ENCODE measurements at places on chromosomes 12 and 14.

DNA sequence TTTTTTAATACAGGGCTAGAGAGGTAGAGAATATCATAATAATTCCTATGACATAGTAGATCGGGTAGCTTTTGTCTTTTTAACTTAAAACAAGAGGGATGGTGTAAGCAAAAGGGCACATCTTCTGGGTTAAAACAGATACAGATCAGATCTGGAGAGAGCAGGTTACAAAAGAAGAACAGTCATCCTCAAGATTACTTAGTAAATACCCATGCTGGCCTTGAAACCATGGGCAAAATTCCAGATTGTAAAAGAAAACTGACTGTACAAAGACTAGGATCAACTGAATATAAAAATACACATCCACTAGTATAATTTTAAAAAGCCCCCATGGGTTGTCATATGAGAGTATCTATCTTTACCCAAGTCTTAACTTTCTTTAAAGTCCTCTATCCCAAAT, 76.7 kb downstream of the MED13L start:
- no peak for DNase-seq

DNA sequence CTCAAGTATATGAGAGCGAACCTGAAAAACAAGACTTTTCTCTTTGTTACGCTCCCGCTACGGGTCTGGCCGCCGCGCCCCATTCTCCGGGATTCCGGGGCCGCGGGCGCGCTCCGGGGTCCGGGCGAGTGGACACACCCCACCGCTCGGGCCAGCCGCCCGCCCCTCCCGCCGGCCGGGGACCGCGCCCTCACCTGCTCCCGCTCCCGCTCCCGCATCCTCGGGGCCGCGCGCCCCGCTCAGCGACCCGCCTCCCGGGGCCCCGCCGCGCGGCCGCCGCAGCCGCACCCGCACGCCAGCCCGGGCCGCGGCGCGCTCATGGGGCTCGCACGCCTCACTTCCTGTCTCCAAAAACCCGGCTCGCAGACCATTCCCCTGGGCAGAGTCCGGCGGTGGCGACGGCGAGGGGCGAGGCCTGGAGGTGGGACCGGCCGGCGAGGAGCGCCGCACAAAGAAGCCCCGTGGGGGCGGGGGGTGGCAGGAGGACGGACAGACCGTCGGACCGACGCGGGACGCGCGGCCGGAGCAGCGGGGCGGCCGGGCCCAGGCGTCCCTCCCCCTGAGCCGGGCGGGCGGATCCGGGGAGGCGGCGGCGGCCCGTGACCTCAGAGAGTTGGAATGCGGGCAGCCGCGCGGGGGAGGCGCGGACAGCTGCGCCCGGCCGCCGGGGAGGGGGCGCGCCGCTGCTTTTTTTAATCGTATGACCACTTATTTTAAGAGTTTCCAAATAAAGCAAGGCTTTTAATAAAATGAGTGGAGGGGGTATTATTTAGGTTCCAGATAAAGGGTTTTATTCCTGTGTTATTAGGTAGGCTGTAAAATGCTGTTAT, at the start of gene PTPN21:
Gene PTPN21 (minus strand): TSS at position 551 of the 830 bp plus-strand sequence. CDS start 4,590 bp downstream, outside the sequence.
- DNase-seq, result no peak

DNA sequence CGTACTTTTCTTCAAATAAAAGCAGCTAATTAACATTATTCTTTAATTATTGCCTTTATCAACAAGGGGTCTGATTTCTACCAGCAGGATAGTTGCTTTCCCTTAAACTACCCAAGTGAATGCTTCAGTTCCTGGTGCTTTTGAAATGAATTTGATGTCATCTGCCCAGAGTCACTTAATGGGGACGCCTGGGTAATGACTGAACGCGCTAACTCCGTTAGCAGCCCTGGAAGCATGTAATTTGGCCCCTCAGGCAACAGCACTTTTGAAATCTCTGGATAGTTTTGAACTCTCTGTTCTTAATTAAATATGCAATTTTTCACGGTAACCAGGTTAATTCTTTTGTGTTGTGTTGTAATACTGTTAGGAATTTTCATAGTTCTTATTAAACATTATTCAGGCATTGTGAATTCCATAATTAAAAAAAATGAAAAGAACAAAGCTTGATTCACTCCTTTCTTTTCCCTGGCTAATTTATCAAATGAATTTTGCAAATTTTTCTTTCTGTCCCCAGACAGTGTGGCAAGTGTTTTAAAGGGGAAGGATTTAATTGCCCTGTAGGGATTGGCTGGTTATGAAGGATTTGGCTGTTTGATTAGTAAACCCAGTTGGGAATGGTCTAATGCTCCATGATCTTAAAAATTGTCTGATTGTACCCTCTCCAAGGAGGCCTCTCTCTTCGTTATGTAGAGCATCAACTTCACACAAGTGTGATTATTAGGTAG, 137.5 kb upstream of the MYL2 start:
- DNase-seq, result no peak

DNA sequence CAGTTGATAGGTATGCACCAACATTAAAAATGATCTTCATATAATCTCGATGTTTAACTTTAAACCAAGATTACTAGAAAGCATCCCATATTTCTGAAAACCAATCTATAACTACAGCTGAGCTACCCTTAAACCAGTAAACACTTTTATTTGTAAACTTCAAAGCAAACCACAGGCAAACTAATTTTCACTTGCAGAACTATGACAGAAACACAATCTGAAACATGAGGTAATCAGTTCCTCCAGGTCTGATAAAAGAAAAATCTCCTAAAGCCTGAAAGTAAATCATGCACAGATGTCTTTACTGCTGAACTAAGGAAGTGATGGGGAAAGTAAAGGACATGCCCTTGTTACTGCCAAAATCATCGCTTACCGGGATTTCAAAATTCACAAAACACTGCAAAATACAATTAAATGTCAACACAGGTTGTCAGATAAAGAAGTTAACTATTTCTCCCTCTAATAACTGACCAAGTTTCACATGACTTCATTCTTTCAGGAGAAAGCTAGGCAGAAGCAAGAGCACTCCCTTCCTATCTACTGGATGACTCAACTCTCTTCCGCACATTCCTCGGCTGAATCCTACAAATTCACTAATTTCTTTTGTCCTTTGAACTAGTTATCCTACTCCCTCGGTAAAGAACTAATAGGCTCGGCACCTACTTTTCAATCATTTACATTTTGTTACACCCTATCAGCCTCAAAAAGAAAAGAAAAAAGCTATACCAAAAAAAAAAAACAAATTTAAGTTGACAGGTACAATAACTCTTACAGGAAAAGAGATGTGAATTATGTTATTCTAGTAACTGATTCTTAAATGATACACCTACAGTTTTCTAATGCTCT, 1.4 kb downstream of the EEA1 start:
- DNase-seq, result no peak

DNA sequence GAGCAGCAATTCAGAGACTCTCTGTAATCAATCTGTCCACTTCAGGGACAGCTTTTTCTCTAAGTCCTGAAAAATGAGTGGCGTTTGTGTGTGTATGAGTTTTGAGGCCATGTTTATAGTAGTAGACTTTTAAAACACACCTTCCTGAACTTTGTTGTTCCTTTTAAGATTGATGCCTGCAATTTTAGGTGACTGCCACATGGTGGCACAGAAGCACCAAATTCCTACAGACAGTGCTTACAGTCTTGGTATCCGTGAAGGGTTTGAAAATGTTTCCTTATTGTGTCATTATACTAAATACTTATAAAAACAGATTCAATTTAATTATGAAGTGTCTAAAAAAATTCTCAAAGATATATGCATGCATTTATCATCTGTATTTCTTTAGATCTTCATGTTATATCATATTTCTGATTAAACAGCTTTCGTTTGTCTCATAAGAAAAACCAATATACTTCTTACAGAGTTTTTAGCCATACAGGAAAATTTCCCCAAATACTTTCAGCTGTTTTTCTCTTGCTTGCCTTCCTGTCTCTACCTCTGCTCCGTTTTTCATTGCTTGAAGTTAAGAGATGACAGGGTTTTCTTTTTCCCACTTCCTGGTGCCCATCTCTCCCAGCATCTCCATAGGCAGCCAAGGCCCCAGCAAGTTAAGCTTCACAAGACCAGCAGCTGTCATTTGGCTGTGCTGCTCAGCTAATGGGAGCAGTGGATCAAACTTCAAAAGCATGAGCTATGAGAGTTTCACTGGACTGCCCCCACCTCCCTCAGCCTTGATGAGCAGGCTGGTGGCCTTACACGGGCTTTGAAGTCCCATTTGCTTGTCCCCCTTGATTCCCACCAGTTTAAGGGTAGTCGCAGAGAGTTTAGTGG, 259.6 kb downstream of the AKAP6 start:
- DNase-seq, result no peak

GRCh38 chr12:63415357-63415756, 252.9 kb downstream of the DPY19L2 start:
- no peak for DNase-seq

DNA sequence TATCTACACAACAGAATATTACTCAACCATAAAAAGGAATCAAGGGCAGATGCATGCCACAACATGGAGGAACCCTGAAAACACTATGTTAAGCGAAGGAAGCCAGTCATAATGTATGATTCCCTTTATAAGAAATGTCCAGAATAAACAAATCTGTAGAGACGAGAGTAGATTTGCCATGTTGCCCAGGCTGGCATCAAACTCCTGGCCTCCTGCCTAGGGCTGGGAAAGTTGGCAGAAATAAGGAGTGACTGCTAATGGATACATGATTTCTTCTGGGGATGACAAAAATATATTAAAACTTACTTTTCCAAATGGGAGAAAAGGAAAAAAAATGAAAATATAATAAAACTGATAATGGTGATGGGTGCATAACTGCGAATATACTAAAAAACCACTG, 10.9 kb downstream of the CLIP1 start:
- DNase-seq, result no peak

DNA sequence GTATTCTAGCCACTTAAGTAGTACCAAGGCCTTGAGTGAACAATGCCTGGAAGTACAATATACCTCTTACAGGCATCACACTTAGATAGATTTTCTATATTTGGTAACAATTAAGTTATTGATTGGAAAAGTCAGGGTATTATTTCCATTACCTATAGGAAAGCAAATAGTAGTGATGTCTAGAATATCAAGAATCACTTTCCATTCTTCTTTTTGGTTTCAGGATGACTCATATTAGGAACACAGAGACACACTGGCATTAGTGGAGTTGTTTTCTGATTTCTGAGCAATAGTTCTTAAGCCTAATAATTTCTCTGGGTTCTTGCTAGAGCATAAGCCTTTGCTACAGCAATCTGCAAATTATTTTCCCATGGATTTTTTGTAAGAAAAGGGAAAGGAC, 1640.0 kb upstream of the SEL1L start:
- DNase-seq, result no peak

DNA sequence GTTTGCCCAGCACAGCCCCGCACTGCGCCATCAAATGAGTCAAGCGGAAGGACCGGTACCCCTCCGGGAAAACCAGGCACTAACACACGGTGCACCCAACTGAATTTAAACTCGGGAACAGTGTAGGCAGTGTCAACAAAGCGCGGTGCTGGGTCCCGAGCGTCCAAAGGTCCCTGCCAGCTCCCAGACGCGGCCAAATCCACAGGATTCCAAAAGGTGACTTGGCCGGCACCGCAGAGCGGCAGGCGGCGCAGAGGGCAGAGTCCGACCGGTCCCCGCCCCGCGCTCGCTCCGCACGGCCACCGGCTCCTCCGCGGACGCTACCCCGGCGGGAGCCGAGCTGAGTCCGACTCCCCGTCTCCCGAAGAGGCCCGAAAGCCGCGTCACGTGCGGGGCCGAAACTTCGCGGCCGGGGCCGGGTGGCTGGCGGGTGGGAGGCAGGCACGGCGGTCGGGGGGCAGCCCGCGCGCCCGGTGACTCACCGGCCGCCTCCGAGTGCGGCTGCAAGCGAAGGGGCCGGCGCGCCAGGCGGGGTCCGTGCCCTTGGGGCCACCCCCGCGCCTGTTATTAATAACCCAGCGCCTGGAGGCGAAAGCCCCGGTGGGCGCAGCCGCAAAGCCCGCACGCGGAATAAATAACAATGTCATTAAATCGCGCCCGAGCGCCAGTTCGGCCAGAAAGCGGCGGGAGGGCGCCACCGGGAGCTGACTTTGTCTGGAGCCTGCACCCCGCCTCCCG, 863 bp downstream of the DENND5B start:
- no peak for DNase-seq

DNA sequence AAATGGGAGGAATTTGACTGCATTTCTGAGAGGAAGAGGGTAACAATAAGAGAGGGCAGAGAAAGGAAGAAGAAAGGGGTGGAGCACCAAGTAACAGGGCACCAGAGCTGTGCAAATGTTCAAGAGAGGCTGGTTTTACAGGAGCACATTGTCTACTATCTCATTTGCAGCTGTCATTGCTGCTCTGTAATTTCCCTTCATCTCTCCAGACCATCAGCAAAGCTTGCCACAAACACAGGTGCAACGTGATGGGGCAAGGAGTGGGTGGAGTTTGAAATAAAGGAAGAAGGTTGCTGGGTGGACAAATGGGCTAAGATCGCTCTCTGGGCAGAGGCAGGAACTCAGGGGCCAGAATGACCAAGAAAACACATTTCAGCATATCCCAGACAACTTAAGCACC, 47.9 kb upstream of the PLEKHG6 start:
- no peak for DNase-seq

- DNase-seq, result no peak
Measured at GRCh38 chr12:38137287-38137686, 179.3 kb upstream of the ALG10B start.

DNA sequence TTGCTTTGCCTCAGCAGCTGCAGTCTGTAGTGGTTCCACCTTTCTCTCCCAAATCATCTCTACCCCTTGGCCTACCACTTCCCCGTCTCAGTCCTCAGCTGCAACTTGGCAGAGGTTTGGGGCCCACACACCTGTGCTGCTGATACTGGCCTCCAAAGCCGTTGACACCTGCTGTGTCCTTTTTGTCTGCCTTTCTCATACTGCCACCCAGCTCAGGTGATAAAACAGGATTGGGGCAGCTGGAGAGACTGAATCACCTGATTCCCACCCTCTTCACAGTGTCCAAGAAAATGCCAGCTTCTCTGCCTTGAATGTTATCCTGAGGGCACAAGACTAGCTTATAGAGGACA, 103.7 kb downstream of the ETV6 start:
- no peak for DNase-seq

DNA sequence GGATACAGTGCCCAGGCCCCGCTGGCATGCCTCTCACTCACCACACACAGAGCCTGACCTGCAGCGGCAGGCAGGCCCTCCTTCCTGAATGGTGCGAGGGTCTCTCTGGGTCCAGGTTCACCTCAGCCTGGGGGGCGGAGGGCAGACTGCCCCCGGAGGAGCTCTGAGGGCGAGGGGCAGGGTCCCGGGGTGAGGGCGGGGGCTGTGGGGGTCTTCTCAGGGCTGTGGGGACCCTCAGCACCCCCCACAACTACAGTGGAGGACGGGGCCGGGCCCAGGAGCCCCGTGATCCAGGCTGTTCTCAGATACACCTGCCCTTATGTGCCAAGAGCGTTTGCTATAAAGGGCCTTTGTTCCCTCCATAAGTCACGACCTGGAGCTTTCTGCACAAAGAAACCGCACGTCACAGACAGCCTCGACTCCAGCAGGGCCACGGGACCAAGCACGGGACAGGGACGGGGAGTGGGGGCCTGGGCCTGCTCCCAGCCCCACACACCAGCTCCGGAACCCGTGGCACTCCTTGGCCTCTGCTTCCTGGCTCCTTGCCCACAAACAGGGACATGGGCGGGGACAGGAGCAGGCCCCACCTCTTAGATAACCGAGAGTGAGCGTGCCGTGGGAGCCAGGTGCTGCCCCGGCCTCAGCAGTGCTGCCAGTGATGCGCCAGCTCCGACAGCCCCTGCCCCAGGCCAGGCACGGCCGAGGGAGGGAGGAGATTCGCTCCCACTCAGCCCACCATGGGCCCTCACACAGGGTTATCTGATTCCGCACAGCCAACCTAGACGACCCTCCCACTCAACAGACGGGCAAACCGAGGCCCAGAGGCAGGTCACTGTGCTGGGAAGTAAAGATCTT, 101.9 kb downstream of the RFLNA start:
- no peak for DNase-seq
